Panc1 (cell line): ENCODE measurements at places on chromosomes 5 and 9.
A peak's percentile ranks its signal among the peaks of the same experiment; 100 is the strongest.

- DNase-seq = no peak
These were observed 28.3 kb upstream of the DENND4C start for GRCh38 chr9:19201899-19202891.

DNA sequence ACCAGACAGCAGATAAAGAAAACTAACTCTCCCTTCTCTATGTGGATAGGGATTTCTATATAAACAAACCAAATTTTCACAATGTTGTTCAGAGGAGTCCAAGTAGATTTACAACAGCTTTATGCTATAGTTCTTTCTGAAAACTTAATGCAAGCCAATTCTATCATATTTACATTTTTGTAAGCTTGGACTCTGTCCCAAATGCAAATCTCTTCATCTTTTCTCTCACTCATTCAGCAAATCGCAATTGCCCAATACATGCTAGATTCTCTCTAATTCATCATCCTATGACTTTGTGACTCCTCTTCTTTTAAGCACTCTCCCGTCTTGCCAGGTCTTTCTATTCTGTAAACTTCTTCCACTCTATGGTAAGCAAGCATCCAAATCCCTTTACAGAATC, 39.1 kb upstream of the UGT3A2 start:
- DNase-seq = no peak

DNA sequence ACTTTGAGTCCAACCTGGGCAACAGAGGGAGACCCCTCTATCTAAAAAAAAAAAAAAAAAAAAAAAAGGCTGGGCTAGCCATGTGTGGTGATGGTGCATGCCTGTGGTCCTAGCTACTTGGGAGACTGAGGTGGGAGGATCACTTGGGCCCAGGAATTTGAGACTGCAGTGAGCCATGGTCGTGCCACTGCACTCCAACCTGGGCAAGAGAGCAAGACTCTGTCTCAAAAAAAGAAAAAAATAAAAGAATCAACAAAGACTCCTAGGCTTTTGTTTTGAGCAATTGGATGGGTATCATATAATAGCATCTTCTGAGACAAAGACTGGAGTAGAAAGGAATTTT, 481.7 kb upstream of the PAPPA start:
- DNase-seq = no peak

- DNase-seq = no peak
These were observed 39.6 kb downstream of the SH3PXD2B start for GRCh38 chr5:172414531-172415361.

DNA sequence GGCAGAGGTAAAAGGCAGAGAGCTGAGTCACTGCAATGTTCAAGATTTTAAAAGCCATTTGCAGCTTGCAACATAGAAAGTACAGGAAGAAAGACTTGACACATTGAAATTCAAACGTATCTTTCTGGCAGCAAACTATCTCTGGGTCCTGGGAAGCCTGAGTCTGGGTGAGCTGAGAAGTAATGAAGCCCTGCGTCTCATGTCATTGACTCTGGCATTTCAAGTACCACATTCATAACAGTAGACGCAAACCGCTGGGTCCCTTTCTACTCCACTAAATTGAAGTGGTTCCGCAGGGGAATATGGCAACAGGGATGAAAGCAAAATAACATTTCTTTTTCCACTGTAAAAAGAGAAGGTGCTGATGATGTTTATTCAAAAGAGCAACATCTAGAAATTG, 694.3 kb downstream of the BRINP1 start:
- no peak for DNase-seq

GRCh38 chr5:65364907-65365306, 116.8 kb downstream of the ADAMTS6 start:
- DNase-seq = peak; percentile 2

GRCh38 chr9:8365029-8365428, 565.5 kb upstream of the DMAC1 start:
- DNase-seq = no peak

- no peak for DNase-seq
These were observed 2308.8 kb upstream of the ACO1 start for GRCh38 chr9:30075451-30076199.

DNA sequence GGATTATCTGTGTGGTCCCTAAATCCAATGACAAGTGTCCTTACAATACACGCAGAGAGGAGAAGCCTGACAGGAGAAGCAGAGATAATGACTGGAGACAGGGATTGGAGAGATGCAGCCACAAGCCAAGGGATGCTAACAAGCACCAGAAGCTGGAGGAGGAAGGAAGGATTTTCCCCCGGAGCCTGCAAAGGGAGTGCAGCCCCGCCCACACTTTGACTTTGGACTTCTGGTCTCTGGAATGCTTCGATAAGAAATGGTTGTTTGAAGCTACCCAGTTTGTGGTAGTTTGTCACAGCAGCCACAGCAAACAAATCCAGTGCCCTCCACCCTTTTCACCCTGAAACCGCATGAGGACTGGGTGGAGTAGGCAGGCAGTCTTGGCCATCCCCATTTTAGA, 77.2 kb upstream of the BOD1 start:
- no peak for DNase-seq

DNA sequence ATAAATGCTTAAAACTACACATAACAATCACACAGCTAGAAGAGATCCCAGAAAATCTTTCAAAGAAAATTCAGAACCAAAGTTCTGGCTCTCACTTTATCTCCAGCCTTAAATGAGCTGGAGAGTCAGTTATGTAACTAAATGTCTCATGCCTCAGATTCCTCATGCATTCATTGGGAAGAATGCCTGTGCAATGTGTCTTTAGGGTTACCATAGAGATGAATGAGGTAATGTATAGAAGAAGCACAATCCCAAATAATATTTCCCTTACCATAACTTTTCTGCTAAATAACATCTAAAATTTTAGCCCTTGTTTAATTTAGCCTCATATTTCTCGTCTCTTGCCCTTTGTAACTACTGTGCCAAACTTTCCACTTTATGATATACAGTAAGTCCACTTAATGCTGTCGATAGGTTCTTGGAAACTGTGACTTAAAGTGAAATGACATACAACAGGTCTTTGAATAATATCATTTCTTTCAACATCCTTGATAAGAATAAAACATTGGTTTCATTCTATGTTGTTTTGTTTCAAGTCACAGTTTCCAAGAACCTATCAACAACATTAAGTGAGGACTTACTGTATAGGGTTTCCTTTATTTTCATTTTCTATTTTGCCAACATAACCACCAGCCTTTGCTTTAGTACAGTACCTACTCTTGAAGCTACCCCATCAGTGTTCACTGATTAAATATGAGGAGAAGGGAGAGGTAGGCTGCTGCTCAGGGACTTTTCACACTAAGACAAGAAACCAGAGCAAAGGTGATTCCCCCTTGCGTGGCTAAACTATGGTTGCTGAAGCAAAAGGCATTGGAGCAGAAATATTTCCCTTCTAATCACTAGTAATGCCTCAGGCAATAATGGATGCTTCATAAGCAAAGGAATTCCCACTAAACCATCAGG, 295.7 kb upstream of the PTGER4 start:
- DNase-seq = no peak

DNA sequence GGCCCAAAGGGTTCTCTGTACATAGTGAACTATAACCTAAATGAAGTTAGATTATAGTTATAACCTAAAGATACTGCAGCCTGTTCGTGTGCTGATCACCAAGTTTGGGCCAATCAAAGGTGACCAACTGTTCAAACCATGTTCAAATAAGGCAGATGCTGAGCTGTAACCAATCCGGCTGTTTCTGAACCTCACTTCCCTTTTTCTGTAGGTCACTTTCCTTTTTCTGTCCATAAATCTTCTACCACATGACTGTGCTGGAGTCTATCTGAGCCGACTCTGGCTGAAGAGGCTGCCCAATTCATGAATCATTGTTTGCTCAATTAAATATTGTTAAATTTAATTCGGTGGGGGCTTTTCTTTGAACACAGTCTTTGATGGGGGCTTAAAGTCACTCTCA, 1920.2 kb downstream of the MAT2B start:
- DNase-seq = no peak

GRCh38 chr5:144017631-144018030, 152.8 kb downstream of the YIPF5 start:
- no peak for DNase-seq

DNA sequence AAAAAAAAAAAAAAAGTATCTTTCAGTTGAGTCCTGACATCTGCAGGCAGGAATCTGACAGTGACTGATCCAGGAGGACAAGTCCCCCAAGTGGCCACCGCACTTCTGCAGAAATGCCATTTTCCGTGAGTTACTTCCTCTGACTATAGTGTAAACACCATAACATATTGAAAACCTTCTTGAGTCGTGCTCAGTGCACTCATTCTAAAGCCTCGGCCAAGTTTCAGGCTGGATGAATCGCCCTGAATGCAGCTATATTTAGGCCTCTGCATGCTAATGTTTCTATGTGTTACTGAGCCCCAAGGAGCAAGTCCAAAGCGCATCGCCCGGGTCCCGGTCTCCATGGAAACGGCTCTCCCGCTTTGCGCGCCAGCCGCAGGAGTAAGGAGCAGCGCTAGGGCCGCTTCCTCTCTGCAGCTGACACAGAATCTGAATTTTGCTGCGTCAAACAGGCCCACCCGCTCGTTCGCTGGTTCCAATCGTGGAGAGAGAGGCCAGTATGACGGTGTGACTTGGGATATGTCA, 335.4 kb downstream of the MSX2 start:
- no peak for DNase-seq

GRCh38 chr9:13369431-13369830, 89.9 kb upstream of the MPDZ start:
- no peak for DNase-seq

GRCh38 chr5:155418960-155419579, 405.5 kb downstream of the KIF4B start:
- no peak for DNase-seq

DNA sequence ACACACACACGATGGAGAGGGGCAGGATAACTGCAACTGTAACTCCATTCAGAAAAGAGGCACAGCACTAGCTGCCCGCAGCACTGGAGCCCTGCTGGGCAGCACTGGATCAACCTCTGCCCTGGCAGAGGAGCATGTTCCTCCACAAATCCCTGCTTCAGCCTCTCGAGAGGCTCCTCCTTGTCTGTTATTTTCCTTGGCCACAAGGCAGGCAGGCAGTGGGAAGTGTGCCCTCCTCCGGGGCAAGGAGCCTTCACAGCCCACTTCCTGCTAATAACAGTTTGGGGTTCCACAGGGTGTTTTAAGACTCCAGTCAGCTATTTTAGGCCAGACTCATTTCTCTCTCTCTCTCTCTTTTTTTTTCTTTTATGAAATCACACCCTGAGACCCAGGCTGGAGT, 11.8 kb downstream of the FXN start:
- no peak for DNase-seq
